ENCODE measurements at places on chromosomes 11 and 22. TPM values are rescaled to one million over a fixed set of nuclear protein-coding genes. Genes with fewer than 3 reads are reported as not detected.

Gene GUCY1A2
- under 0.01 TPM for total RNA-seq

Gene LMO1
- total RNA-seq: not detected

Gene RAB1B
- 76.9 TPM for total RNA-seq

Gene PDE2A
- total RNA-seq: not detected

Gene MUC15
- not detected for total RNA-seq

Gene MRGPRX4
- under 0.01 TPM for total RNA-seq

Measured in IMR-90 (cell line).